ENCODE measurements at places on chromosomes 16 and 17.

- DNase-seq: no peak
Measured at GRCh38 chr16:86765389-86766026, 187.2 kb downstream of the FOXL1 start.

- DNase-seq: peak; percentile 75
Measured at GRCh38 chr16:30660424-30661261, 2.4 kb downstream of the FBRS start.

GRCh38 chr16:83473926-83474650 is 333.7 kb upstream of the HSBP1 start:
- DNase-seq: no peak

GRCh38 chr16:69477546-69477945 is 53.1 kb downstream of the CYB5B start:
- DNase-seq: no peak

DNA sequence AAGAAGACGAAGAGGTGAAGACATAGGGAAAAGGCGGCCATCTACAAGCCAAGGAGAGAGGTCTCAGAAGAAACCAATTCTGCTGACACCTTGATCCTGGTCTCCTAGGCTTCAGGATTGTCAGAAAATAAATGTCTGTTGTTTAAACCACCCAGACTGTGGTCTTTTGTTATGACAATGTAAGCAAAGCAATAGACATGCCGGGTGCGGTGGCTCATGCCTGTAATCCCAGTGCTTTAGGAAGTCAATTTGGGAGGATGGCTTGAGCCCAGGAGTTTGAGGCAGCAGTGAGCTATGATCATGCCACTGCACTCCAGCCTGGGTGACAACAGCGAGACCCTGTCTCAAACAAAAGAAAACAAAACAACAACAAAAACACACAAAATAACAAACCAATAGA is 64.4 kb downstream of the HAPSTR1 start:
- DNase-seq: no peak

Data from stimulated activated CD8-positive, alpha-beta memory T cell treated with anti-CD3 and anti-CD28 coated beads, Interleukin-7, amount 100 ng/mL, for 4 hours (primary cell).